ENCODE measurements at places on chromosomes 16 and 17.

DNA sequence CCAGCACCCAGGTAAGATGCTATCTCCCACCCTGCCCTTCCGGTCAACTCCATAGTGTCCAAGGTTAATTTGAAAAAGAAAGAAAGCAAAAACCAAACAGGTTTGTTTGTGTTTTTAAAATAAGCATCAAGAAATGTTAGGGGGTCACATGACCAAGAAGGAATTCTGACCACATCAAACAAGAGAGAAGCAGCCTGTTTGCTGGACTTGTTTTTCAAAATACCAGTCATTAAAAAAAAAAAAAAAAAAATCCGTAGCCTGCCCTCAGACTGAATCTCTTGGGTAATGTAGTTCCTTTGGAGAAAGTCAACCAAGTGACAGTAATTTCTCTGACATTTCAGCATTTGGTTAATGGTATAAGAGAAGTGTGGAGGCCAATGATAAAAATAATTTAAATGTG lies 38.4 kb downstream of the HNF1B start:
- no peak for DNase-seq

- DNase-seq: no peak
Measured at GRCh38 chr16:88005181-88005581, 53.9 kb downstream of the BANP start.

GRCh38 chr17:4118015-4118743 lies 24.7 kb downstream of the ZZEF1 start:
- DNase-seq: no peak

DNA sequence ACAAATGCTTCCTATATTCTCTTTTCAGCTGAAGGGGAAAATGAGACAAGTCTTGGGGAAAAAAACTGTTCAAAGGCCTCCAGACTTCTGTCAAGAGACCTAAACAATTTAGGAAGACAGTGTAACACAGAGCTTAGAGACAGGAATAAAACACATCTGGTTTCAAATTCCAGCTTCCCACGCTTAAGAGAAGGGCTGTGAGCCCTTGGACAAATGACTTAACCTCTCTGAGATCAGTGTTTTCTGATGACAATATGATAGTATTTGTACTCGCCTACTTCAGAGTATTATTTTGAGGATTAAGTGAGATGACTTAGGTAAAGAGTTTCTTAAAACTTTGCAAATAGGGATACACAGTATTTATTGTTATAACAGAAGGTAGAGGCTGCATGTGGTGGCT lies 29.5 kb downstream of the SMURF2 start:
- peak; percentile 24 for DNase-seq

DNA sequence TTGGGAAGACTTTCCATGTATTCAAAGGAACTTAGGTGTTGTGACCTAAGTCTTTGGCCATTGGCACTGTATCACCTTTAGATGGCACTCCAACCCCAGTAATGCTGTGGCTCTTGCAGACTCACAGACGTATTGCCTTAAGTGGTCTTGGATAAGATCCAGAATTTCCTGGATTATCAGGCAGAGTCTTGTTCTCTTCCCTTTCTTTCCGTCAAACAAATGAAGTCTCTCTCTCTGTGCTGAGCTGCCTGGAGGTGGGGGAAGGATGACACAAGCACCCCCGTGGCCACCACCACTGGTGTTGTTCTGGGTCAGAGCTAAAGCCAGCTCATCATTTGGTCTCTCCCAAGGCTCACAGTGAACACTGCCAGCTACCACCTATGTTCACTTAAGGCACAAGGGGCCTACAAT lies 789.9 kb upstream of the KIF2B start:
- no peak for DNase-seq

- DNase-seq: no peak
Measured at GRCh38 chr16:23950898-23951297, 115.1 kb downstream of the PRKCB start.

- peak; percentile 28 for DNase-seq
Measured at GRCh38 chr17:76368545-76368944, 14.8 kb upstream of the PRPSAP1 start.

DNA sequence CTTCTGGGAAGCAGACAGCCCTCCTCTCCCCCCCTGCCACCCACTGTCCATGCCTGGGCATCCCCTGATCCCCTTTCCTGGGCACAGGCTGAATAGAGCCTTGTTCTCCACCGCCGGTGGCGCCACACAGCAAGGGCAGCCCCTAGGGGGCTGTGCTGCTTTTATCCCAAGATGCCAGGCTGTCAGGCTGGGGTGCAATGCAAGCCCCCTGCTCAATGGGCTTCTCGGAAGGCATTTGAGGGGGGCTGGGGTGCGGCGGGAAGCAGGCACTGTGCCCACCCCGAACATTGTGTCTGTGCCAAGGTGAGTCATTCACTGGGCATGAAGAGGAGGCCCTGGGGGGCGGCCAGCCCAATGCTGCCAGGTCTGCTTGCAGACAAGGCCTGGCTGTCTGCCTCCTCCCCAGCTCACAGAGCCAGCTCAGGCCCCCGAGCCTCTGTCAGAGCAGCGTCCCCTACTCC lies 1.5 kb upstream of the GFAP start:
- peak; percentile 78 for DNase-seq
